ENCODE measurements at places on chromosomes 11 and 22.

GRCh38 chr11:35511666-35512065, 13.8 kb downstream of the PAMR1 start:
- DNase-seq = no peak

DNA sequence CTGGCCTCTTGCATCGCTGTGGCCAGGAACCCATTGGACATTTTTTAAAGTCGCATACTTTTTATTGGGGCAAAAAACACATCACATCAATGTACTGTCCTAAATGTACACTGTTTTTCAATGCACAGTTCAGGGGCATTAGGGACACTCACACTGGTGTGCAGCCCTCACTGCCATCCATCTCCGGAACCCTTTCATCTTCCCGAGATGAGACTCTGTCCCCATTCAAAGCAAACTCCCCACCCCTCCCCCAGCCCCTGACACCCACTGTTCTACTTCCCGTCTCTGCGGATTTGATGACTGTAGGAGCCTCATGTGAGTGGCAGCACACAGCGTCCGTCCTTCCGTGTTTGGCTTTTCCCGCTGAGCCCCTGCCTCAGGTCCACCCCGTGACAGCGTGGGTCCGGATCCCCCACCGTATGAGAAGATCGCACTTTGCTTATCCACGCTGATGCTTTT, 41.8 kb upstream of the TH start:
- DNase-seq = no peak

GRCh38 chr11:79414041-79414440, 26.8 kb downstream of the TENM4 start:
- no peak for DNase-seq

DNA sequence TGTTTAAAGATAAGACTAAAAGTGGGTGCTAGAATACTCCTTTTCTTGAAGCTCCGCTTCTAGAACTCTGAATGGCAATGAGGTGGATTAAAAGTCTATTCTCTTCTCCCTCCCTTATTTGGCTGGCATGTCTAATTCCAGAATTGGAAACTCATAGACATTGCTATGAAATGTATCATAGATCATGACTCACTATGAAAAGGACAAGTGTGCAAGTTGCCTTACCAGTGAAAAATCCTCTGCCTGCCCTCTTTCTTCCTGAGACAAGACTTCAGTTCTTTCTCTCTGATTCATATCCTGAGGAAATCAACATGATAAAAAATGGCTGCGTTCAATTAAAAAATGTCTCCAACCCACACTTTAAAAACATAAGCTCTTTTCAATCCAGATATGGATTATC, 73.2 kb upstream of the BLID start:
- no peak for DNase-seq

DNA sequence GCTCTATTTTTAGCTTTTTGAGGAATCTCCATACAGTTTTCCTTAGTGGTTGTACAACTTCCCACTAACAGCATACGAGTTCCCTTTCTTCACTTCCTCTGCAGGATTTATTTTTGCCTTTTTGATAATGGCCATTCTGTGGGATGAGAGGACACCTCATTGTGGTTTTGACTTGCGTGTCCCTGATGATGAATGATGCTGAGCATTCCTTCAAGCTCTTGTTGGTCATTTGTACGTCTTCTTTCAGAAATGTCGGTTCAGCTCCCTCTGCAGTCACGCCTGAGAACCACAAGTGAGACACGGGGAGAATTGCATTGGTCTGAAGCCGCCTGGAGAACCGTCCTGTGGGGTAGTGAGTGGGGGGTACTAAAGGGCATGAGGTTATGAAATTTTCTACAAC, 2.0 kb upstream of the KRTAP5-10 start:
- no peak for DNase-seq

DNA sequence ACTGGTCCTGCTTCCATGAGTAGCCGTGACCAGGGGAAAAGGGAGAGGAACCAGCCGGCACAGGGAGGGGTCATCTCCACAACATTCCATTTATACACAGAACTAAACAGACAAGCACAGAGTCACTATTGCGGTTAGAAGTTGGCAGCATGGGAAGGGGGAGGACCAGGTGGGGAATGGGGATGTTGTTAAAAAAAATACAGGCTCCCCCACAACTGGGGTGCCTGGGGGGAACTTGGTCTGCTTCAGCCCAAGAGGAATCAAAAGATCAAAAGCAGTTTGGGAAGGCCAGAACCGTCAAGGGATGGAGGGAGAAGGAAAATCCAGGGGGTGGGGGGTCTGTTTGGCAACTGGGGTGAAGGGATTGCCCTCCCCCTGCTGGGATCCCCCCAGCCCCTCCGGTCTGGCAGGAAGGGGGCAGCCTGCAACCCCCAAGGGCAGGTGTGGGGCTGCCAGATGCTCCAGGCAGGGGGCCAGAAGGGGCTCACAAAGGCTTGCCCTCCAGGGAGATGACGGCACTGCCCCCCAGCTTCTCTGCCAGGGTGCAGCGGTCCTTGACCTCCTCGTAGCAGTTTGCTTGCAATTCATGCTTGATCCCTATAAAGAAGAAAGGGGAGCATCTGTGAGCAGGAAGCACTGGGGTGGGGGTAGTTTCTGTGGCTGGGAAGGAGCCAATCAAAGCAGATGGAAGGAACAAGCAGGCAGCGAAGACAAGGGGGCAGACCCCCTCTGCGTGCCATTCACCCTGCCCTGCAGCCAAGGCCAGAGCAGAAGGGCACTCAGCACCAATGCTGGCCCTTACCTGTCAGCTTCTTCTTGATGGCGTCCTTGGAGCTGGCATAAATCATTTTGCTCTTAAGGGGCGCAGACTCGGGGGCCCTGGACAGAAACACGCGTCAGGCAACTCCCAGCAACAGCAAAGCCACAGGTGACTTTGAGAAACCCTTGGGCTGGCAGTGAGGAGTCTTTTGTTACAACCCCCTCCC, 2.8 kb downstream of the CFL1 start:
- no peak for DNase-seq

DNA sequence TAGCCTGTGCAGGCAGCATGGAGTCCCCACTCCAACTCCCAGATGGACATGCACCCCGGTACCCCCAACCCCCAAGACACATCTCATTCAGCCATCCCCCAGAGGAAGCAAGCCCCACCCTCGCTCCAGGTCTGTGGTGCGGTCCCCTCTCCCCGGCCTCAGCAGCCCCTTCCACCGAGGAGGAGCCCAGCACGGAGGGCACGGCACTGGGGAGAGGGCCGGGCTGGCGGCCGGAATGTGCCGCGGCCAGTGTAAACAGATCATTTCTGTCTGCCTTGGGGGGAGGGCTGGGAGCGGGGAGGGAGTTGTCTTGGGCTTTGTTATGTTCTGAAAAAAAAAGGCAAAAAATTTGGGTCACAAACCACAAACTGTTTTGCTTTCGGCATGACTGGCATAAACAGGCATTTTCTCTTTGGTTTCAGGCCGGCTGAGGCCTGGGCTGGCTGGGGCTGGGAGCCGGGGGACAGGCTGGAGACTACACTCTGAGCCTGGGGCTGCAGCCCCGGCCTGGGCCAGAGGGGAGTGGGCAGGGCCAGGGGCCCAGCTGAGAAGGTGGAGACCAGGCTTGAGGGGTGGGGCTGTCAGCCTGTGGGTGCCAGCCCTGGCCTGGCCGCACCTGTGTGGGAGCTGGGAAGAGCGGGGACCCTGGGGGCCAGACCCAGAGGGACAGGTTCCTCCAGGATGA, 16.8 kb downstream of the IGF2 start:
- no peak for DNase-seq

- DNase-seq = no peak
Observed at GRCh38 chr22:44632541-44633396, 69.2 kb upstream of the PRR5 start.

DNA sequence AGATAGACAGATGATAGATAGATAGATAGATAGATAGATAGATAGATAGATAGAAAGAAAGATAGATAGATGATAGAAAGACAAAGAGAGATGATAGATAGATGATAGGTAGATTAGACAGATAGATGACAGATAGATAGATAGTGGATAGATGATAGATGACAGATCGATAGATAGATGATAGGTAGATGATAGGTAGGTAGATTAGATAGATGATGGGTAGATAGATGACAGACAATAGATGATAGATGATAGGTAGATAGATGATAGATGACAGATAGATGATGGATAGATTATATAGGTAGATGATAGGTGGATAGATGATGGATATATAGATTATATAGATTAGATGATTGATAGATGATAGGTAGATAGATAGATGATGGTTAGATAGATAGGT, 4.3 kb downstream of the LZTR1 start:
- DNase-seq = no peak

DNA sequence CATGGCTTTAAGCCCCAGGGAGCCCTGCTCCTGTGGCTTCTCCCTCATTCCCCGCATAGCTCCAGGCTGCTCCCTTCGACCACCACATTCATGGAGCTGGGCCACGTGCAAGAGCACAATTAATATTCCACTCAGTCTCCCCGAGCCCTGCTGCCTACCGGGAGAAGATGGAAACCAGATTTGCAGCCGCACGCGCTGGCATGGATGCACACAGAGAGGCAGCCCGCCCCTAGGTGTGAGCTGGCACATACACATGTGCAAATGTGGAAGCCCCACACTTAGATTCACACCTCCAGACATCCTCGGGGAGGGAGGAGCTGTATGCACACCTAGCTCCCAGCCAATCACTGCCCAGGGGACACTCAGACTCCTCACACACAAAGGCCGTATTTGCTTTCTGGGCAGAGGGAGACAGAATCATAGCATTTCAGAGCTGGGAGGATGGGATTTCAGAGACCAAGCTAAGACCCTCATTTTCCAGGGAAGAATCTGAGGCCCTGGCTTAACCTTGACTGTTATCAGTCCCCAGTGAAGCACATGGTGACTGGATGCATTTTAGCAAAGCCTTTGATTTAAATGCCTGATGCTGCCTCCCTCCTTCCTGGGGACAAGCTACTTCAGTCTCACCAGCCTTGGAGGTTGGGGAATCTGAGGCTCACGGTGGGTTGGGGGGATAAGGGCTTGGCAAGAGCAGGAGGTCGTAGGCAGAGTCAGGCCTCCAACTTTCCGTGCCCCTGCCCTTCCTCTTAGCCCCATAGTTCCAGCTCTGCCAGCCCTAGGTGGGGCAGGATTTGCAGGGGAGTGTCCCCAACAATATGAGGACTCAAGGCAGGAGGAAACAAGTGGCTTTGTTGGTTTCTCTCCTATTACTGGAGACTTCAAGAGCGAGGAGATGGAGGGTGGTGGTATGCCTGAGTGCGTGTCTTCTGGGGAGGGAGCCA, 5.3 kb upstream of the CREB3L1 start:
- DNase-seq = no peak

GRCh38 chr11:110492321-110492685, 62.6 kb downstream of the FDX1 start:
- no peak for DNase-seq

- no peak for DNase-seq
Observed at GRCh38 chr22:27987557-27987956, 68.5 kb upstream of the PITPNB start.

- DNase-seq = no peak
Observed at GRCh38 chr11:117690484-117691217, 106.4 kb downstream of the DSCAML1 start.

- no peak for DNase-seq
Observed at GRCh38 chr11:126423154-126423553, 67.7 kb downstream of the ST3GAL4 start.

DNA sequence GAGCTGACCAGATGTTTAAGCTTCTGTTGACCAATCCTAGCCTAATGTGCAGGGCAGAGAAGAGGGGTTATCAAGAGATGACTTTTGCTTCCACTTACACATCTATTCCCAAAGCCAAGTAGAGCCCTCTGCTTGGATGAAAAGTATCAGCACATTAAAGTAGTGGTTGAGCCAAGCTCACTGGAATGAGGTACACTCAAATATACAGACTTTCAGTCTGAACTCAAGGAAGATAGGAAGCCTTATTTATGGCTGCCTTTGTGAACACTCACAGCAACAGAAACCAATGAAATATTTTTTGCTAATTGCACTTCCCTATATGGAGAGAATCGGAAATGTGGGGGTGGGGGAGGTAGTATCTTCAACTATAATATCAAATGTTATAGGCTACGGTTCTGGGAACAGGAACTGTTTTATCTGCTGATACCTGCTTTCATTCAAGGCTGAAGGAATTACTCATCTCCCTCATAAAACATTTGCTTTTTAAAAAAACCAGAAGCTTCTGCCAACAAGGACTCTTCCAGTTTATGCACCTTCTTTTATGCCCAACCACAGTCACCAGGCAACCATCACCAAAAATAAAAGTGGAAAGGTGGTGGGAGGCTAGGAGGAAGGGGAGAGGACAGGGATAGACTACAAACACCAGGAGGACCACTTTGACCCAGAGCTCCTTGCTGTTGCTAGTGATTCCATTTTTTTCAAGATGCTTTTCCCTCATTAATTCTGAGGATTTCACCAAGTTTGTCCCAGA, 91.2 kb downstream of the CLPB start:
- no peak for DNase-seq

DNA sequence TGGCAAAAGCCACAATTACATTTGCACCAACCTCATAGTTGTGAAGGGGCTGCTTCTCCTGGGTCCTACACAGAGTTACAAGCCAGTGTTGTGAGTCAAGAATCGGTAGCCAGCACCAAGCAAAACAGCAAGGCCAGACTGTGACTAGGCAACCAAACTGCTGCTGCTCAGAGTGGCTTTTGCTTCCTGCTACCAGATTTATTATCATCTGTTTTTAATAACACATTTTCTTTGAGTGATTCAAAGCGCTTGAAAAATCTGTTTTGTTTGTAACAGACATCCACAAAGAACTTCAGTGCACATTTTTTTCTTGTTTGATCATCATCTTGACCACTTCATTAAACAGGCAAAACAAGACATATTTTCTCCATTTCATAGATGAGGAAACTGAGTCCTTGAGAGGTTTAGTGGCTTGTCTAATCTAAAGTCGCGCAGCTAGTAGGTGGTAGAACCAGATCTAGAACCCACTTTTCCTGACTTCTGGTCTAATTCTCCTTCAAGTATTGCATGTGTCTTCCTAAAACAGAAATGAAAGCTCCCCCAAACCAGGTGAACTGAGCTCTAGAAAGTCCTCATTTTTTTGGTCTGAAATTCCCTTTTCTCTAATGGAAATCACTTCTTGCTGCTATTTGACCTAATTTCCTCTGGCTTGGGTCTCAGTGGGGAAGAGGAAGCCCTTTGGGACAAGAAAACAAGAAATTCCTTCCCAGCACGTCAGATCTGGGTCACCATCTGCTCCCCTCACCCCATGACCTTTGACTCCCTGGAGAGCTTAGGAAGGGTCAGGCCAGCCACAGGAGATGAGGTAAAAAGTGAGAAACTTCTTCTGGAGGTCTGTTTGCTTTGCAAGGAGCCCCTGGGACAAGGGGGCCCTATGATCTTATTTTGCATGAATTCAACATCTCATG, 39.9 kb downstream of the CWC15 start:
- DNase-seq = no peak

- DNase-seq = no peak
Observed at GRCh38 chr11:117502779-117503100, 175.1 kb downstream of the CEP164 start.

Measured in stimulated activated CD4-positive, alpha-beta T cell treated with anti-CD3 and anti-CD28 coated beads, Interleukin-1b, Interleukin-23, amount 100 ng/mL, for 1 hour (primary cell).